ENCODE measurements at places on chromosomes 11 and 22.

- DNase-seq, result no peak
These were observed 42.6 kb downstream of the BRD1 start for GRCh38 chr22:49785046-49785521.

DNA sequence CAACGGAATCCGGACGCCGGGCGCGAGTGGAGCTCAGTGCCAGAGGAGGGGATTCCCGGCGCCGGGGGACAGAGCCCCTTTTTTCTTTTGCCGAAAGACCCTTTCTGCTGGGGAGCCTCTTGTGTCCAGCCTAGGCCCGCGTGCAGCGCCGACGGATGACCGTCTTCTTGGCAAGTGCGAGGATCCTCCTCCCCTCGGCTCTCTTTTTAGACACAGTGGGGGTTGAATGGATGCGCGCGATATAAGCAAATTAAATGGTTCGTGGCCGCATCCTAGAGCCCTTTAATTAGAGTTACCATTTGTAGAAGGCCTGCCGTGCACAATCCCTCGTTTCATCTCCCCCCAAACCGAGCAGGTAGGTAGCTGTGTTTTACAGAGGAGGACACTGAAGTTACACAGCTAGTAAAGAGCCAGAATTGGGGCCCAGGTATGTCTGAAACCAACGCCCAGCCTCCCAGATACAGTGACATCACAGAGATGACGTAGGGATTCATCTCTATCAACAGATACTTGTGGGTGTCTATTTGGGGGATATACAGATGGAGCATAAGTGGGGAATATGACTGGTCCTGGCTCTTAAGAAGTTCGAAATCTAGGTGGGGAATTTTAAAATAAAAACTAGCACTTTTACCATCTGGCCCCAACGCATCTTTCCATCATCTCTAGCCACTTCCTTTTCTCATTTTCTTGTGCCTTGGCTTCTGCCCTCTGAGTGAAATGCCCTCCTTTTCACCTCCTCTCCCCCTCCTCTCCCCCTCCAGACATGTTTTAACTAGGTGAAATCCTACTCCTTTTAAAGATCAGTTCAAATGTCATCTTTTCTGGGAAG lies 875 bp downstream of the TCP11L1 start:
- DNase-seq, result no peak

- no peak for DNase-seq
These were observed 39.1 kb upstream of the GLYAT start for GRCh38 chr11:58770627-58771457.

DNA sequence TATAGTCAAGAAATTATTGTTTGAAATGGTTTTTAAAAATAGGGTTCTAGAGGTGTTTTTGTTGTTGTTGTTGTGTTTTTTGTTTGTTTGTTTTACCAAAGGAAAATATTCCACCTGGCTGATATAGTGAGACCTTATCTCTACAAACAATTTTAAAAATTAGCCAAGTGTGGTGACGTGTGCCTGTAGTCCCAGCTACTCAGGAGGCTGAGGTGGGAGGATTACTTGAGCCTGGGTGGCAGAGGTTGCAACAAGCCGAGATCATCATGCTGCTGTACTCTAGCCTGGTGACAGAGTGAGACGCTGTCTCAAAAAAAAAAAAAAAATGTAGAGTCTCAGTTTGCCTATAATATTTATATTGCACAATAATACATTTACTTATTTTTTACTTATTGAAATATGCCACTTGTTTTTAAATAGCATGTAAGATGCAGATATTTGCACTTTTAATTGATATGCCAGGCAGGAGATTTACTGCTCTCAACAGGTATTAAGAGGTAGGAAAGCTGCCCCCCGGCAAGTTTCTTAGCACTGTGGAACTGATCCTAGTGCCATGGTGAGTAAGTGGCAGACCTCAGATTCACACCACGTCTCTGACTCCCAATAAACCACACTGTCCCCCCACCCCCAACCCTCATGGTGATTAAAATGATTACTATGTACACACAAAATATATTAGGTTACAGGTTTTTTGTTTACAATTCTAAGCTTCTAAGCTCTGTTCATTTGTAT lies 157.4 kb downstream of the TEAD1 start:
- no peak for DNase-seq
